ENCODE measurements at places on chromosomes 16 and 17.

GRCh38 chr17:38464723-38465390 lies 36.6 kb downstream of the ARHGAP23 start:
- DNase-seq, result peak; percentile 54

DNA sequence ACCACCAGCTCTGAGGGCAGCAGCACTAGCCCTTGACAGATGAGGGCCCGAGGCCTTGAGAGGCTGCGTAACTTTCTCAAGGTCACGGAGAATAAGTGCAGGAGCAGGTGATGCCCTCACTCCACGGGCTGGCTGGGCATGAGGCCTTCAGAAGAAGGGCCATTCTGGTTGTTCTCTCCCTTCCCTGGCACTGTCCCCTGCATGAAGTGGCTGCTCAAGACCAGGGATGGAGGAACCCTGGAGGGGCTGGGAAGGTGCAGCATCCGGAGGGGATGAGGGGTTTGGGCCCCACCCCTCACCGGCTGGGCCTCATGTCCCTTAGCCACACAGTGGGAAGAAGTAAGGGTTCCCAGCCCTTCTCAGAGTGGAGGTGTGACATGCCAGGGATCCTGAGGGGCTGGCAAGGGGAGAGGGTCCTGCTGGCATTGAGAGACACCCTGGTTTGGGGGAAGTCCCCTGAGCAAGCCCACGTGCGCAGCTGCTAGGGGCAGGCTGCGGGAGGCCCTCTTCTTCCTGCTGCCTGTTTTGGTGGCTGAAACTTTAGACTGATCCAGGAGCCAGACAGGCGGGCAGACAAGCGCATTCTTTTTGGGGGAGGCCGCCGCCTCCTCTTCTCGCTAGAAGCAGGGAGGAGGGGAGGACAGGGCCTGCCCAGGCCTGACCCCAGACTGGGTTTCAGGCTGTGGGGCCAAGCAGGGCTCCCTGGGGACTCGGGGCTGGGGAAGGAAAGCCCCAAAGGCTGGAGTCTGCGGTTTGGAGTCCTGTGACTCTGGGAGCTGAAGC lies 74.0 kb downstream of the N4BP1 start:
- DNase-seq, result peak; percentile 79

GRCh38 chr16:87854053-87854906 lies 15.0 kb downstream of the SLC7A5 start:
- no peak for DNase-seq

- DNase-seq, result no peak
Observed at GRCh38 chr16:78821335-78821734, 721.9 kb downstream of the WWOX start.

GRCh38 chr16:49827805-49828438 lies 28.0 kb downstream of the ZNF423 start:
- DNase-seq, result no peak

- DNase-seq, result no peak
Observed at GRCh38 chr16:77596261-77596660, 126.1 kb upstream of the NUDT7 start.

DNA sequence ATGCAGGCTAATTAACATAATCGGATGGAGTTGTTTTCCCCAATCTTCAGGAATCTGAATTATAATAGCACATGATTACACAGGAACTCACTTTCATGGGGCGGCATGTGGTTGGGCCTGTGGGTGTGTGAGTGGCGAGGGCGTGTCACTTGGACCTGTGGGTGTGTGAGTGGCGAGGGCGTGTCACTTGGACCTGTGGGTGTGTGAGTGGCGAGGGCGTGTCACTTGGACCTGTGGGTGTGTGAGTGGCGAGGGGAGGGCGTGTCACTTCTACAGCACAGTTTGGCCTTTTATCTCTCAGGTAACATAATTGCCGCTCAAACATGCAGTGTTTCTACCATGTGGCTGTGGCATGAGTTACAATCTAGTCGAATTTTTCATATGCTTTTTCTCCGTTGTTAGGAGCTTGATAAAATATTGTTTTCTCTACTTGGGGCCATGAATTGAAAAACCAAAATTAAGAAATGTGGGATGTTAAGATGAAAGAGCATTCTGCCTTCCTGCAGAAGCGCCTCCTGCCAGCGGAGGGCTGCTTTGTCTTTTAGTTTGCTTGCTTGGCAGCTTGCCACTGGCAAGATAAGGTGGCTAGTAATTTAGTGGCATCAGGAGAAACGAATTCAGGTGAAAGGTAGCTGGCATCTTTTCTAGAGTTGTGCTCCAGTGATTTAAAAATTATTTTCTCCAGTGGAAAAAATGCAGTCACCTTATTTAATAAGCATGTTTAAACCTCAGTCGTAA lies 36.2 kb downstream of the USP10 start:
- peak; percentile 46 for DNase-seq

DNA sequence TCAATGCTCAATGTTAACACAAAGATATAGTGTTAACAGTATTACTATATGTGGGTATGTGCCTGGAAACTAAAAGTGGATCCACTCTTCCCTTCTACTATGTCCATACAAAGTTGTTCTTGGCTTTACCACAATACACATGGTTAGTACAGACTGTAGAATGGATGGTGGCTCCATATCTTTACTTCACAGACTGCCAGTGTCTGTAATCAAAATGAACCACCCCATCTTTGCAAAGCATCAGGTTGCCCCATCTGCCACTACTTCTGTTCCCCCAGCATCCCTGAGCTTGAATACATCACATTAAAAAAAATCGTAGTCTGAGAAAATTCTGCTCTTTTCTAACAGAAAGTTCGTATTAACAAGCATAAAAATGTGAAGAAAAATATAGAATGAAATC lies 30.0 kb downstream of the USP32 start:
- no peak for DNase-seq

GRCh38 chr16:81657224-81657623 lies 121.9 kb upstream of the PLCG2 start:
- DNase-seq, result no peak

DNA sequence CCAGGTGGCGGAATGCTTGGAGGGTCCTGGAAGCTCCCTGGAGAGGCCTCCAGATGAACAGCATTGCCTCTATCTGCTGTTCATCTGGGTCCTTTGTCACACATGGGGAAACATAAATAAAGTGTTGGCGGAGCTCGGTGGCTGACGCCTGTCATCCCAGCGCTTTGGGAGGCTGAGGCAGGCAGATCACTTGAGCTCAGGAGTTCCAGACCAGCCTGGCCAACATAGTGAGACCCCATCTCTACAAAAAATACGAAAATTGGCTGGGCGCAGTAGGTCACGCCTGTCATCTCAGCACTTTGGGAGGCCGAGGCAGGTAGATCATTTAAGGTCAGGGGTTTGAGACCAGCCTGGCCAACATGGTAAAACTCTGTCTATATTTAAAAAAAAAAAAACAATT lies 2.2 kb downstream of the MYADML2 start:
- DNase-seq, result no peak

- DNase-seq, result peak; percentile 95
Observed at GRCh38 chr16:53922807-53923571, 219.0 kb downstream of the FTO start.

DNA sequence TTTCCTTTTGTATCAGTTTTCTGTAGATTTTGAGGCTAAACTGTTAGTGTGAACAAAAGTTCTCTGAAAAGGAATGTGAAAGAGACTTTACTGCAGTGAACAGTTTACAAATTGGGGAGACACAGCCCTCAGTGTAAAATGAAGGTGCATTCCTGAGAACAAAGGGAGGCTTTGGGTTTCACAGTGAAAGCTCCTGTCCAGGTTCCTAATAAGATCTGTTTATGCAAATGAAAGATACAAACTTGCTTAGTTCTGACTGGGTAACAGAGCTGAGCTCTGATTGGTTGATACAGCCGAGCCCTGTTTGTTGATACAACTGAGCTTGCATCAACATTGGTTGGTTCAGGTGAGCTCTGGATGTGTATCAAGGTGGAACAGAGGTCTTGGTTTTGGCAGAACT lies 8.3 kb upstream of the CDRT15 start:
- DNase-seq, result no peak

Data from NCI-H1105 (cell line).